Mucosa of gallbladder (tissue), 1 donor: ENCODE measurements at places on chromosomes 7 and 10.

DNA sequence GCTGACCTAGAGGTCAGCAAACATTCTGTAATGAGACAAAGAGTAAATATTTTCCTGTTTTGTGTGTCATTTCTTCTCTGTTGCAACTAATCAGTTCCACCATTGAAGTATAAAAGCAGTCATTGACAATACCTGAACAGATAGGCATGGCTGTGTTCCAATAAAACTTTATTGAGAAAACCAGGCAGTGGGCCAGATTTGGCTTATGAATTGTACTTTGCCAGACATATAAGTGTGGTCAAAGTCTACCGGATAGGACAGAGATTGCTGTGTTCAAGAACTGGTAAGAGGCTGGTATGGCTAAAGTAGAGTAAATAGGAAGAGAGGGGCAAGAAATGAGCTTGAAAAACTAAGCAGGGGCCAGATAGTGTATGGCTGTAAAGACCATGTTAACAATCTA is 38.3 kb upstream of the TAC1 start:
- DNase-seq = no peak

DNA sequence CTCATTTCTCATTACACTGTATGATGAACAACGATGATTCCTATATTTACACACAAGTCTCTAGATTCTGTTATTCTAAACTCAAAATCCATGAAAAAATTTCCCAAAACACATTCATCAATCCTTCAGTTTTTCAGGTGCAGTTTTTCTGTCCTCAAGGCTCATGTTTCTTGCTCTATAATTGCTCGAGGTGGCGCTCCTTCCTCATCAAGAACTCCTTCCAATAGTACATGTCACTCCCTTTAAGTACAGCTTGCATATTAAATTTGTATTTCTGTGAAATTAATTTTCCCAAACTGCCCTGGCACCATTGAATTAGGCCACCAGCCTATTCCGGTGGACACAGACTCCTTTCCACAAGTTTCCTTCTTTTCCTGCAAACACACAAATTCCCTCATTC is 188.7 kb upstream of the MINDY3 start:
- no peak for DNase-seq

GRCh38 chr7:137948083-137948844 is 53.6 kb downstream of the CREB3L2 start:
- DNase-seq = no peak

DNA sequence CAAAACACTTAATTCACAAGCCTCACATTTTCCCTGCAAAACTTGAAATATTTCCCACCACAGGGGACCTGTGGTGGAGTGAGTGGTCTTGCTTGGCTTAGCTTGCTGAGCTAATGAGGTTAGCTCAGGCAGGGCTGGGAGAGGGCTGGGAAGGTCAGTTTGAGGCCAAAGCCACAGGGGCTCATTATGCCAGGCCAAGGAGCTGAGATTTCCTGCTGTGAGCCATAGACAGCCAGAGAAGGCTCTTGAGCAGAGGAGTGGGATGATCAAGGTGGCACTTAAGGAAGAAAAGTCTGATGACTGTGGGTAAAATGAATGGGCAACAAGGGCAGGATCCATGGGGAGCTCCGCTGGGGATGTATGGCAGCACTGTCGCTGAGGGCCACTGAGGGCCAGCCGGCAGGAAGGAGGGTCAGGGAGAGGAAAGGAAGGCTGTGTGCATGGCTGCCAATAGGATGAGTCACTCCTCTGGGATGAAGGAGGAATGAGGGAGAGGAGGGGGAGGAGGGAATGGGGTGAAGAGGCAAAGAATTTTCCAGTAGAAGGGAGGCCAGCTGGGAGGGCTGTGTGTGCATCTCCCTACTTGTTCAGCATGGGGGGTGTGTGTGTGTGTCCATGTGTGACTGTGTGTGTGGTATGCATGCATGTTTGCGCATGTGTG is 18.7 kb upstream of the ZNF488 start:
- DNase-seq = peak; percentile 86

GRCh38 chr10:69955211-69955805 is 97.3 kb upstream of the MACROH2A2 start:
- DNase-seq = no peak

GRCh38 chr7:151902311-151902710 is 25.4 kb upstream of the PRKAG2 start:
- no peak for DNase-seq

- DNase-seq = no peak
These were observed 714.4 kb downstream of the GATA3 start for GRCh38 chr10:8768852-8769251.

DNA sequence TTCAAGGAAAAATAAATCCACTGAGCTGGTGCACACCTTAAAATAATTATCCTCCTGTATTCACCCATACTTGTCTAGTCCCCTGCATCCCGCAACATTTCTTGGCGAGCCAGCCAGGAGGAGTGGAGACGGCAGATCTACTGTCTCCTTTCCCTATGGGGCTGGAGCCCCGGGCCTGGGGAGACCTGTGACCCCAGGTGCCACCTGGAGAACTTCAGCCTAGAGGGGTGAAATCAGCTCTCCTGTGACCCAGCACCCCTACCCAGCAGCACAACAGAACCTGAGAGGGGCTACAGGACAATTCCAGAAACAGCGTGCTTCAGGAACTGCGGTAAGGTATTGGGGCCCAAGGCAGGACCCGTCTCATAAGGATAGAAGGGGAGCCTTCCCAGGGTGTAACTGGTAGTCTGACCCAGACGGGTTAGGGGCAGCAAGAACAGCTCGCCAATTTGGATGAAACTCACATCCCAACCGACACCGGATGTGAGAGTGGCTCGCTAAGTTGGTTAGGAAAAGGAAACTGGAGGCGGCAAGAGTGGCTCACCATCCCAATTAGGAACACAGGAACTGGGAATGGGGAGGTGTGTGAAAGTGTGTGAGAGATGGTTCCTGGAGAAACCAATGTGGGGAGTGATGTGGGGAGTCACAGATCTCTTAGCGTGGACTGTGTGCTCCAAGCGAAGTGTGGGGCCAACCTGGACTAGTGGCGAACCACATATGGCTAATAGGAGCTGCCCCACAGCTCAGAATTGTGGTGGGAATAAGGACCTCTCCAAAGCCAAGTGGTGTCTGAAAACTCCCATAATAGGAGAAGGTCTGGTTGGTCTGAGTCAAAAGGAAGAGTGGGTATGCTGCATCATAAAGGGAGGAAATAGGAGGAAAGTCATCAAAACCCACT is 15.1 kb upstream of the DENND2A start:
- DNase-seq = no peak

DNA sequence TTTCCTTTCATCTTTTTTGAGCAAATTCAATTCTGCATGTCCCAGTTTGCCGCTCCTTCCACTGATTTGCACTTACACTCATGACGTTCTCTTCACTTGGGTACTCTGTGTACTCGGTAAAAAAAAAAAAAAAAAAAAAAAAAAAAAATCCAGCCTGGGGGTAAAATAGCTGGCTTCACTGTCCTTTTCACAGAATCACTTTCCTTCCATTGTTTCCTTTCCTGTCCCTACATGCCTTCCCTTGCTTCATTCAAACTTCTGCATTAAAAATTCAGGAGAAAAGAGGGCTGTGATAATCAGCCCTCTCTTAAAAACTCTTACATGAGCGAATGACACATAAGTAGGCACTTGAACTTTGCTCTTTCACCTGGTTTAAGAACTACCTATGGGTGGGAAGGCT is 8.7 kb downstream of the ANKRD1 start:
- no peak for DNase-seq

DNA sequence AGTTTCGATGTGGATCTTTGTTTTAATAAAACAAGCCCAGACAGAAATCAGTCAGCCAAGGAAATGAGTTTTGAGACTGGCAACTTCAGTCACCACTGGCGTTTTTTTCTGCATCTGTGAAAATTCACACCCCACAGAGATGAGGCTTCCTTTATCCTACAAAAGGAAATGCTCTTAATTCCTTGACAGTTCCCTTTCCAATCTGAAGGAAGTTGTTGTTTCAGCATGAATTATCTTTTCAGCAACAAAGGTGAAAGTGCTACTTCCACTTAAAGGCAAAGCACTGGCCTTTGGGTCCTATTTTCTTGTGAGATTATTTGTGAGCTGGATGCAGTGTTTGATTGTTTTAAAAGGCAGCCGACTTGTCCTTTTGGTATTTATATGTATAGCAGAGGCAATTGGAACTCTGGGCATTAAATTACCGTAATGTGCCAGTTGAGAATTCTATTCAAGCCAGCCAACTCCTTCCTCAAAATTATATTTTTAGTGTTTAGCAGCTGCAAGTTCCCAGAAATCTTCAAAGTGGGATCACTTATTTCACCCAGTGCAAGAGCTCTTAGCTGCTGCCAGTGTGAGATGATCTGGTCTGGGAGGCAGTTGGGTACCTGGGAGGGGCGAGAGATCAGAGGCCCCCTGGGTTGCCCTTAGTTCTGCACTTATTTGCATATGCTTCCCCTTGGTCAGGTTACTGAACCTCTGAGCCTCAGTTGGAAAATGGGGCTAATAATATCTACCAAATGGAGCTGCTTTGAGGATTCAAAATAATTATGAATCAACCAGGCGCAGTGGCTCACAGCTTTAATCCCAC is 427.1 kb downstream of the GALNT17 start:
- DNase-seq = no peak

DNA sequence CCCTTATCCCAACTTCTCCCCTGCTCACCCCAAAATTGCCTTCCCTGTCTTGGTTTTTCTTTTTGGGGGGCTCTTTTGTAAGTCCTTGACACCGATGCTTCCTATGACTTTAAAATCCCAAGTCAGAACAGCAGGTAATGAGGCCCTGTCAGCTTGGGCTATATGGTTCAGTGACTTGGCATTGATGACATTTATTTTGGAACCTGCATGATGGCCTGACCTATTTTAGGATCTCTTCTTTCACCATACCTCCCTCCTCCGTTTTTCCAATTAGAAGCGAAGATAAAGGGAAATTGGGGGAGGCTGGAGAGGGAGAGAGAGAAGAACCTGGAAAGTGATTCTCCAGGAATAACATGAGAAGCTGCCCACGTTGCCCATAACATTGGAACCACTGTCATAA is 424.9 kb upstream of the AUTS2 start:
- DNase-seq = no peak

DNA sequence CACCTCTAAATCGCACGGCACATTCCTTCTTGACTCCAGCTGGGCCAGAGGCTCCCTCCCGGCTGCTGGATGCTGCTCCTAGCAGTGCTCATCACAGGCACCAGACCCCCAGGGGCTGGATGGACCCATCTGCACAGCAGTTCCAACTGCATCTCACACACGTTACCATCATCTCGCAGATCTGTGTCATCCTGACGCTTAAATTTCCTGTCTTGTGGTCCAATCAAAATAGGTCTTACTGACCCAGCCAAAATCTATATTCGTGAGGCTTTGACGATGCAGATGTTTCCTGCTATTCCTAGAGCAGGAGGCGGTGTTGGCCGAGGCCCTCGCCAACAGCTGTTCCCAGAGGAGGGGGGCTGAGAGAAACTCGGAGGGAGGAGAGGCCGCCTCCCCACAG is 108.0 kb downstream of the MKI67 start:
- no peak for DNase-seq

DNA sequence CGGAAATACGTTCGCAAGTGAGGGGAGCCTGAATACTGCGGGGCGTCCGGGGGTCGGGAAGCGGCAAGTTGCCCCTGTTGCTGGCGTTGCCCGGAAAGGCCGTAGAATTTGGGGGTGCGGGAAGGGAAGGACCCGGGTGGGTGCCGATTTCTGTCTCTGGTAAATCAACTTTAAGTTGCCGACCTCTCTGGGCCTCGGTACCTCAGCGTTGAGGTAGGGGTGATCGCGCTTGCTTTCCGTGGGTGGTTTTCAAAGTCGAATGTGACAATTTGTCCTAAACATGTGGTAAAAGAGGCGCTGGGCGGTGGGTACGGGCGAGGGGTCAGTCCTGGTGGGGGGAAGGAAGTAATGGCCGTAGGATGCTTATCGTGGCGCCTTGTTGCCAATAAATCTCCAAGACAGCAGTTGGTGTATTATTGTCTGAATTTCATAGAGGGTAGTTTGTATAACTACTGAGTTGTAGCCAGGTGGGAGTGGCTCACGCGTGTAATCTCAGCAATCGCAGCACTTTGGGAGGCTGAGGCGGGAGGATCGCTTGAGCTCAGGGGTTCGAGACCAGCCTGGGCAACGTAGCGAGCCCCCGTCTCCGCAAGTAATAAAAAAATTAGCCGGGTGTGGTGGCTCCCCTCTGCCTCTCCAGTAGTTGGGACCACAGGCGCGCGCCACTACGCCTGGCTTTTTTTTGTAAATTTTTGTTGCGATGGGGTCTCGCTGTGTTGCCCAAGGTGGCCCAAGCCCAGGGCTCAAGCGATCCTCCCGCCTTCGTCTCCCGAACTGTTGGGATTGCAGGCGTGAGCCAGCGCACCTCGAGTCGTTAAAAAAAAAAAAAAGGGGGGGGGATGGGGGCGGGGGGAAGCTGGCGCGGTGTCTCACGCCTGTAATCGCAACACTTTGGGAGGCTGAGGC is 644 bp downstream of the BUD23 start:
- DNase-seq = no peak

- DNase-seq = no peak
These were observed 208.1 kb downstream of the TCF7L2 start for GRCh38 chr10:113158183-113158582.

GRCh38 chr7:121336579-121336978 is 7.8 kb downstream of the WNT16 start:
- DNase-seq = no peak

DNA sequence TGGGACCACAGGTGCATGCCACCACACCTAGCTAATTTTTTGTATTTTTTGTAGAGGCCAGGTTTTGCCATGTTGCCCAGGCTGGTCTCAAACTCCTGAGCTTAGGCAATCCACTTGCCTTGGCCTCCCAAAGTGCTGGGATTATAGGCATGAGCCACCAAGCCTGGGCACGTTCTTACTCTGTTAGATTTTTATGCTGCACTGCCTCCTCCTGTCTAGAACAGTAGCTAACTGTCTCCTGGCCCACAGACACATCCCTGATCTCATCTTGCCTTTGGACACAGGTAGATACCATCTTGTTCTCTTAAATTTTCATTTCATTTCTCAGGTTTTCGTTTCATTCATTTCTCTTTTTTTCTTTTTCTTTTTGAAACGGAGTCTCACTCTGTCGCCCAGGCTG is 41.1 kb downstream of the BLVRA start:
- DNase-seq = no peak

- no peak for DNase-seq
These were observed 23.0 kb downstream of the ASB4 start for GRCh38 chr7:95508780-95509179.

GRCh38 chr10:11678074-11678793 is 63.9 kb upstream of the ECHDC3 start:
- no peak for DNase-seq

DNA sequence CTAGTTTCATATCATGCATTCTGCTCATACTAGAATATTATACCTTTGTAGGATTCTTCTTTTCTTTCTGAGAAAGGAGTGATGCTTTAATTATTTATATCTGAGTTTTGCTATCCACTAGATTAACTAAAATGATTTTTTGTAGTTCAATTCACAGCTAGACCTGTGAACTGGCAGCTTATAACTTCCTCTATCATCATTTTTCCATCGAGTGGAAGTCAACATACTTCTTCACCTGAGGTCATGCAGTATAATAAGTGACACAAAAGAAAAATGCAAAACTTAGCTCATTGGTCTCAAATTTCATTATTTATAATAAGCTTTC is 8.0 kb downstream of the LRRN3 start:
- no peak for DNase-seq

GRCh38 chr7:106569500-106569929 is 91.4 kb downstream of the CCDC71L start:
- DNase-seq = no peak

- no peak for DNase-seq
These were observed at the start of gene GPR85 for GRCh38 chr7:113086431-113086888. GPR85 (minus strand) TSS chr7:113086827; CDS start chr7:113084721, 2,106 bp downstream.

GRCh38 chr10:130924138-130924819 is 387.2 kb downstream of the TCERG1L start:
- DNase-seq = no peak

GRCh38 chr7:147452816-147453215 is 1137.8 kb upstream of the C7orf33 start:
- no peak for DNase-seq

GRCh38 chr7:137601642-137602041 is 245.1 kb downstream of the DGKI start:
- no peak for DNase-seq
